ENCODE measurements at places on chromosomes 5 and 9. TPM values are rescaled to one million over a fixed set of nuclear protein-coding genes. Genes with fewer than 3 reads are reported as not detected.

Gene NR2F1
- polyA plus RNA-seq = not detected

Gene ADRA1B
- polyA plus RNA-seq = not detected

Gene EDIL3
- polyA plus RNA-seq = not detected

Gene MCC
- 4.9 TPM for polyA plus RNA-seq

Gene GCNT4
- polyA plus RNA-seq = 1.3 TPM

Gene LHX6
- not detected for polyA plus RNA-seq

Gene LHX3
- not detected for polyA plus RNA-seq

Gene WNT8A
- polyA plus RNA-seq = not detected

Gene TYRP1
- polyA plus RNA-seq = not detected

DNA sequence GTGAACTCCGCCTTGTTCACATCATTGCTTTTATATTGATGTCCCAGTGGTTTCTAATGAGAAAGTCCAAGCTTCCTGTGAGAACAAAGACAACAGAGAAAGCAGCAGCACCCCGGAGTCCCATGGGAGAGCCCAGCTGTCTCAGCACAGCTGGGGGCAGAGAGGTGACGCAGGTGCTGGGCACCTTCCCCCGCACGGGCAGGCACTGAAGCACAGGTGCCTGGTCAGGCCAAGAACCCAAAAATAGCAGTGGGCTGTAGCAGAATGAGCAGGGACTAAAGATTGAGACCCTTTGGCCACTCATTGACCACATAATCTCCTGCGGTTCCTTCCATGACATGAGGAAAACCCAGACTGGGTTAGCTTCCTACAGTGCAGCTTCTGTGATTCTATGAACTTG, 18.8 kb downstream of the SRD5A1 start:
- H3K36me3 ChIP-seq = no peaks in the 10 kb centered on the region
- H3K4me3 ChIP-seq = no peak overlapping the region
- H3K27ac ChIP-seq = no peak overlapping the region
- H3K27me3 ChIP-seq = no peaks in the 10 kb centered on the region
- H3K4me1 ChIP-seq = no peaks in the 10 kb centered on the region

DNA sequence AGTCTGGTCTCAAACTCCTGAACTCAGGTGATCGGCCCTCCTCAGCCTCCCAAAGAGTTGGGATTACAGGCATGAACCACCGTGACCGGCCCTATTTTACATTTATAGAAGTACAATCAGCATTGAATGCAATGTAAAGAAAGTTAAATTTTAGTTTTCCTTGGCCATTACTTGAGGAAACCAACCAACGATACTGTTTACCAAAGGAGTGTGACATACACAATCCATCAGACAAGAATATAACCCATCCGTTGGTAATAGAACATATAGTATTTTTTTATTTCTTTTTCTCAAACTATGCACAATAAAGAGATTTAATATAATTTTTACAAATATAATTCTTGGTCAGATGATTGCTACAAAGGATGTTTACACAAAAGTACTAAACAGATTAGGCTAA, 63.1 kb upstream of the MOCS2 start:
- H3K4me1 ChIP-seq = no peaks in the 10 kb centered on the region
- no peaks in the 10 kb centered on the region for H3K36me3 ChIP-seq
- DNase-seq = no peak
- no peak overlapping the region for H3K27ac ChIP-seq
- no peak overlapping the region for H3K4me3 ChIP-seq
- no peaks in the 10 kb centered on the region for H3K27me3 ChIP-seq

GRCh38 chr5:72387985-72388384, 67.8 kb downstream of the PTCD2 start:
- H3K36me3 ChIP-seq = no peaks in the 10 kb centered on the region
- no peak for DNase-seq
- no peaks in the 10 kb centered on the region for H3K4me1 ChIP-seq
- no peak overlapping the region for H3K27ac ChIP-seq
- H3K4me3 ChIP-seq = no peak overlapping the region

- H3K27ac ChIP-seq = no peak overlapping the region
- no peaks in the 10 kb centered on the region for H3K4me1 ChIP-seq
- H3K36me3 ChIP-seq = no peaks in the 10 kb centered on the region
These were observed 43.8 kb upstream of the GFPT2 start for GRCh38 chr5:180396926-180397325.

DNA sequence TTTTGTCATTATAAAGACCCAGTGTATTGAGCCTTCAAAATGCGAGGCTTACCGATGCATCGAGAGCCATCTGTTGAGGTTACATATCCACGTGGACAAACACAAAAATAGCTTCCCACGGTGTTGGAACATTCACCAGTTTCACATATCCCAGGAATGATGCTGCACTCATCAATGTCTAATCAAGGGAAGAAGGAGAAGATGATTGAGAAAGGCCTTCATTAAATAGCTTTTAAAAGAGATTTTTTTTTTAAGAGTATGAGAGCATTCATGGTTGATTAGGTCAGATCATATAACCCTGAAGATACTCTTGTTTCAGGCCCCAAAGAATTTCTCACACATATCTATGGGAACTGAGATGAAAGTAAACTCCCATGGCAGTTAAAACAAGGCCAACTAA, 129.4 kb downstream of the FBN2 start:
- no peaks in the 10 kb centered on the region for H3K36me3 ChIP-seq
- no peak overlapping the region for H3K4me3 ChIP-seq
- H3K4me1 ChIP-seq = no peaks in the 10 kb centered on the region
- no peak for DNase-seq
- H3K27ac ChIP-seq = no peak overlapping the region

GRCh38 chr5:40981420-40981819, 72.1 kb downstream of the C7 start:
- H3K27ac ChIP-seq = no peak overlapping the region
- H3K36me3 ChIP-seq = no peaks in the 10 kb centered on the region
- H3K4me1 ChIP-seq = no peaks in the 10 kb centered on the region
- no peak for DNase-seq
- H3K27me3 ChIP-seq = peaks cover 3% of the 10 kb centered on the region

DNA sequence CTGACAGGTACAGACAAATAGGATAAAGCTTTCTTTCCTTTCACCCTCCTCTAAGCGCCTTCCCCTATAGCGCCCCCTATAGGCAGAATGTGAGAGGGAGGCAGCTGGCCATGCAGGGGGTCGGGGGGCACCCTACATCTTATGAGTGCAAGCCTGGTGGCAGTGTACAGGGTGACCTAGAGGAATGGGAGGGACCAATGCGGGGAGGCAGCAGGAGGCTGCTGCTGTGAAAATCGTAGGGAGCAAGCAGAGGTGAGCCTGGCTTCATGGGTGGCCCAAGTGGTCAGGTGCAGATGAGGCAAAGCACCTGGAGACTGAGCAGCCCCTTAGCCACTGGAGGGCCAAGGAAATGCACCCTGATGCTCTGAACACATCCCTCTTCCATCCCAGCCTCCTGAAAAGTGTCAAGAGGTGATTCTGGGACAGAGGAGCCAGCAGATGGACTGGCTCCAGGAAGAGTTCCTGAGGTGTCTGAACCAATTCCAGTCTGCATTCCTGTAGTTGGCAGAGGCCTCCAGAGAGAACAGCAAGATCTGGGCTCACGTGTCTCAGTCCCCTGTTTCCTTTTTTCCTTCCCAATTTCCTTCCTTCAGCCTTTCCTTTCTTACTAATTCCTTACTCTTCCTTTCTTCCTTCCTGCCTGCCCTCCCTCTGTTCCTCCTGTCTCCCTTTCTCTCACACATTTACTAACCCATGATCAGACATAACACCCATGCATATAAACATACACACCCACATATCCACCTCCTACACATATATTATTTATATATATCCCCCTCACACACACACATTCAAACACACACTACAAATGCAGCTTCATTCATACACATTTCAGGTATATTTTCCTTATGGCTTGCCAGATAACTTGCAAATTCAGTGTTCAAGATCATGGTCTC, 32.8 kb upstream of the GALNT10 start:
- no peak for DNase-seq
- no peak overlapping the region for H3K4me3 ChIP-seq
- no peaks in the 10 kb centered on the region for H3K4me1 ChIP-seq
- H3K36me3 ChIP-seq = no peaks in the 10 kb centered on the region

GRCh38 chr5:60366489-60366888, 333.5 kb downstream of the DEPDC1B start:
- DNase-seq = no peak
- no peak overlapping the region for H3K27ac ChIP-seq
- no peaks in the 10 kb centered on the region for H3K27me3 ChIP-seq
- no peaks in the 10 kb centered on the region for H3K4me1 ChIP-seq
- H3K36me3 ChIP-seq = no peaks in the 10 kb centered on the region
- H3K4me3 ChIP-seq = no peak overlapping the region

DNA sequence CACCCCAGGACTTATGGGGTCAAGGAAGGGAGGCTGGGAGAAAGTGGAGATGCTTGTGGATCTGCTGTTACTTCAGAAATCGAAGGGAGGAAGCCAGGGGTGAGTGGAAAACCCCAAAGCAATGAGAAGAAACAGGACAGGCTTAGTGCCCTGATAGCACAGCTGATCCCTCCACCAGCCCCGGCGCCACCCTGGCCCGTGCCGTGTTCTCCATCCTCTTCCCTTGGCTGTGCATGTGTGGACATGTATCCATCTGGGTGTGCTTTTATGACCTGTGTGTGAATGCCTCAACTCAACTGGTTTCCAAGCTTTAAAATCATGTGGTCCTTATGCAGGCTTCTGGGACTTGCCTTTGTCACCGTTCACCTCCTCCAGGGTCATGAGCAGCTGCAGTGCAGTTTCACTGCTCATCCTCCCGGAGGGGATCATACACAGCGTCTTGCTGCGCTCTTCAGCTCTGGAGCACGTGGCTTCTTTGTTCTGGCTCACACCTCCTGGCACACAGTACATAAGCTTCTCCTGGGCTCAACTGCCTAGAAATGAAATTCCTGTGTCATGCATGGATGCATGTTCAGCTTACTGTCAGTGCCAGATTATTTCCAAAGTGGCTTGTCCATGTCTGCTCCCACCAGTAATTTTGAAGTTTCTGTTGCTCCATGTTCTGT, 58.2 kb downstream of the IPPK start:
- no peaks in the 10 kb centered on the region for H3K27me3 ChIP-seq
- H3K4me3 ChIP-seq = no peak overlapping the region
- peaks cover 13% of the 10 kb centered on the region for H3K36me3 ChIP-seq
- no peaks in the 10 kb centered on the region for H3K4me1 ChIP-seq

- no peaks in the 10 kb centered on the region for H3K4me1 ChIP-seq
- H3K27me3 ChIP-seq = no peaks in the 10 kb centered on the region
- DNase-seq = no peak
- H3K27ac ChIP-seq = no peak overlapping the region
- no peak overlapping the region for H3K4me3 ChIP-seq
These were observed 49.5 kb upstream of the EGFLAM start for GRCh38 chr5:38208782-38209378.

DNA sequence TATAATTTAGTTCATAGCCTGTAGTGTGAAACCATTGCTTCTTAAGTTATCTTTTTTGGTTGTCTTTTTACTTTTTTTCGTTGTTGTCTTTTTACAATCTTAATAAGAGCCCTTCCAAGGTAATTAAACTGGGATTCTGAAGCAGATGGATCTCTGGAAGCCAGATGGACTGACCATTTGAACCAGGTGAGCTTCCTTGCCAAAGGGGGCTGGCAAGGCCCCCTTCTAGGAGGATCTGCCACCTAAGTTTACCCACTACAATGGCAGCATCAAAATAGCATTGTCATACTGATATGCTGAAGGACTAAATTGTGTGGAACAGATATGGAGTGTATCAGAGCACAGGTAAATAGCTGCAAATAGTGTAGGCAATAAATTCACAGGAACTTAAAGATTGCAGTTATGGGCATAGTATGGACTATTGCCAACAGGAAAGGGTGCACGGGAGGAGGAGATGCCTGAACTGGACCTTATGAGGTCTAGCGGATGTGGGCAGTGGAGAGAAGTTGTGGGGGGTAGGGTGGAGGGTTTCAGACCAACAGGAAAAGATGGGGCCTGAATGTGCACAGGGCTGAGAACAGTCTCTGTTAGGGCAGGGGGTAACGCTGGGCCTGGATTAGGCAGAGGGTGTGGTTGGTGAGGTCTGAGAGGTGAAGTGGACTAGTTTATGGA, 61.5 kb upstream of the CTXN3 start:
- H3K4me3 ChIP-seq = no peak overlapping the region
- DNase-seq = no peak
- H3K4me1 ChIP-seq = no peaks in the 10 kb centered on the region
- H3K36me3 ChIP-seq = no peaks in the 10 kb centered on the region

DNA sequence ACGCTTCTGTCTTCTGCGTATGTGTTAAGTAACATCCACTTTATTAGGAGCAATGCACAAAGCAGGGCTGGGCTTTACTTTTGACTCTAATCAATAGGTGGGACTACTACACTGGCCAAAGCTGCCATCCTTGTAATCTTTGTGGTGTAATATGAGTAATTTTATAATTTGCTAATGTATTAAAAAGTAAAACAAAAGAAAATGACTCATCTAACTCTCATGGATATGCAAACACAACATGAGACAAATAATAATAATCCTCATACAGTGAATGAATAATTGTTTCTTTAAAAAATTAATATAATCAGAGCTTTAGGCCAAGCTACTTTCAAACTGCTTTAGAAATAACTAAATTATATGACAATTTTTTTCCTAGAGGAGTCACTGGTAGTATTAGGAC, 90.7 kb downstream of the NR3C1 start:
- no peak overlapping the region for H3K27ac ChIP-seq
- H3K36me3 ChIP-seq = peaks cover 40% of the 10 kb centered on the region
- H3K4me1 ChIP-seq = peaks cover 3% of the 10 kb centered on the region
- no peak overlapping the region for H3K4me3 ChIP-seq
- no peak for DNase-seq

GRCh38 chr9:109035684-109036423, 22.6 kb upstream of the CTNNAL1 start:
- H3K27ac ChIP-seq = no peak overlapping the region
- DNase-seq = no peak
- no peaks in the 10 kb centered on the region for H3K27me3 ChIP-seq

GRCh38 chr5:179918742-179919486, 11.2 kb upstream of the TBC1D9B start:
- H3K4me3 ChIP-seq = no peak overlapping the region
- no peaks in the 10 kb centered on the region for H3K27me3 ChIP-seq
- no peaks in the 10 kb centered on the region for H3K4me1 ChIP-seq
- H3K36me3 ChIP-seq = no peaks in the 10 kb centered on the region
- no peak overlapping the region for H3K27ac ChIP-seq

- H3K4me1 ChIP-seq = no peaks in the 10 kb centered on the region
- no peak overlapping the region for H3K27ac ChIP-seq
- no peaks in the 10 kb centered on the region for H3K27me3 ChIP-seq
These were observed 65.0 kb downstream of the STX17 start for GRCh38 chr9:99971410-99971809.

DNA sequence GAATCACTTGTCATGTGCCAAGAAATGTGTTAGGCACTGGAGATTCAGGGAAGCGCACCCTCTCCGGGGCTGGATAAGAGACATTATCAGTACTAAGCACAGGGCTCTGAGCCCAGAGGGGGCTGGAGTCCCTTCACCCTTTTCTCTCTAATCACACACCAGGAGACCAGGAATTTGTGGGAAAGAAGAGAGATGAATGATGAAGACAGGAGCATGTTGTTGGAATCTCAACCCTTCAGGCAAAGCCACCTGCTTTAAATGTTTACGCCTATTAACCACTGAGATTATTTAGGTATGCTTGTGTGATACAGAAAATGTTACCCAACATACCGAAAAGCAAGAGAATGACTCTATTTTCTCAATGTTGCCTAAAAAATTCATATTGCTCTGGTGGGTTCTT, 119.8 kb downstream of the ENTREP1 start:
- H3K4me1 ChIP-seq = no peaks in the 10 kb centered on the region
- H3K27ac ChIP-seq = no peak overlapping the region
- no peak overlapping the region for H3K4me3 ChIP-seq
- H3K36me3 ChIP-seq = no peaks in the 10 kb centered on the region

All from CD8-positive, alpha-beta memory T cell (primary cell).